ENCODE measurements at places on chromosomes 6 and 20.

DNA sequence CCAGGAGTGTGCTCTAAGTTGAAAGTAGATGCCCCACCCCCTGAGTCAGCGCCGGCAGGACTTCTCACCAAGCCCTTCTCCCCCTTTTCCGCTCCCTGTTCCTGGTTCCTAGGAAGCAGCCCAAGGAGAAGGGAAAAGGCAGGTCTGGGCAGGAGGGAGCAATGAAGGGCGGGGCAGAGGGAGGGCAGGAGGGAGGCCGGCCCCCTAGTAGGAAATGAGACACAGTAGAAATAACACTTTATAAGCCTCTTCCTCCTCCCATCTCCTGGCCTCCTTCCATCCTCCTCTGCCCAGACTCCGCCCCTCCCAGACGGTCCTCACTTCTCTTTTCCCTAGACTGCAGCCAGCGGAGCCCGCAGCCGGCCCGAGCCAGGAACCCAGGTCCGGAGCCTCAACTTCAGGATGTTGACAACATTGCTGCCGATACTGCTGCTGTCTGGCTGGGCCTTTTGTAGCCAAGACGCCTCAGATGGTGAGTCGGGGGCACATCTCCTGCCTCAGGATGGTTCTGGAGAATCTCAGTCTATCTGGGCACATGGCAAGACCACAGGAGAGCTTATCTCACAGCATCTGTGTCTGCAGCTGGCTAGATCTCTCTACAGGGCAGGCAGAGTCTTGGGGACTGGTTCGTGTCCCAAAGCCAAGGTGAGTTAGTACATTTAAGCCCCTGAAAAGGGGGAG, at the start of gene PROCR:
Gene PROCR, plus strand, starts transcription at position 320 of the 681 bp plus-strand sequence. Its CDS starts 83 bp downstream, at position 403.
- DNase-seq, result peak; percentile 51

DNA sequence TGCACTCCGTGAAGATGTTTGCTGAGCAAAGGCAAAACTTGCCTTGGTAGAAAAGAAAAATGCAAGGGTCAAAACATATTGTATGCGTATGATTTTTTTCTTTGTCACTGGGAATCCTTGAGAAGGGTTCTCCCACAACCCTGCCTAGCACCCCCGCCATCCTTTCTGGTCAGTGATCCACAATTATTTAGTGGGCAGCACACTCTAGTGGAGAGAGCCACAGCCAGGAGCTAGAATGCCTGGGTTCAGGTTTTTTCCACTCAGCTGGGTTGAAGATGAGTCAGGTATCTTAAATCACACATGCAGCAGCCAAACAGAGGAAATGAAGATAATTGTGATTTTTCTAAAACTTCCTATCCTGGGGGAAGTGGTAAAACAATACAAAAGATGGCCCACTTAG, 243.1 kb downstream of the PKHD1 start:
- DNase-seq, result no peak

DNA sequence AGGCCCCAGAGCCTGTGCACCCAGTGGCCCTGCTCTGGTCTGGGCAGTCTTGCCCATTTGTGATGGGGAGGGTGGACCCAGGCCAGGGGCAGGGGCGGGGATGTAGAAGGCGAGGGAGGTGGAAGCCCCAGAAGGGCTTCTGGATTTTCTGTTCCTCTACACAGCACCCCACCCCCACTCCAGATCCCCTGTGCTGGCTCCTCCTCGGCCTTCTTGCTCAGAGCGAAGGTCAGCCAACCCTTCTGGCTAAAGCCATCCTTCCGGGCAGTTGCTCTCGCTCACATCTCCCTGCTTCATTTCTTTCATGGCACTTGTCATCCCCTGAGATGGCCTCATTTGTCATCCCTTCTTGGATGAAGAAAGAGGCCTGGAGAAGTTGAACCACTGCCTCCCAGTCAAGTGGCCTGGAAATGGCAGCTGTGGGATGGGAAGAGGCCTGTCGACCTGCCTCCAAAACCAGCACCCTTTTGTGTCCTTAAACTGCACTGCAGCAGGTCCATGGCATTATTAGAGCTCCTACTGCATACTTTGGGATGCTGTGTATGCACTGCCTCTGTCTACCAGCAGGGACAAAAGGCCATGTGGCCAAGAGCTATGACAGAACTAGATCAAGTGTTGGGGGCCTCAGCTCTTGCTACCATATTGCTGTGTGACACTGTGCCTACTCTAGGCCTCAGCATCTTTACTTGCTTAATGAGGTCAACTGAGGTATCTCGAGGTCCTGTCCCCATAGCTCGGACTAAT, 19.9 kb downstream of the PEDS1 start:
- no peak for DNase-seq

DNA sequence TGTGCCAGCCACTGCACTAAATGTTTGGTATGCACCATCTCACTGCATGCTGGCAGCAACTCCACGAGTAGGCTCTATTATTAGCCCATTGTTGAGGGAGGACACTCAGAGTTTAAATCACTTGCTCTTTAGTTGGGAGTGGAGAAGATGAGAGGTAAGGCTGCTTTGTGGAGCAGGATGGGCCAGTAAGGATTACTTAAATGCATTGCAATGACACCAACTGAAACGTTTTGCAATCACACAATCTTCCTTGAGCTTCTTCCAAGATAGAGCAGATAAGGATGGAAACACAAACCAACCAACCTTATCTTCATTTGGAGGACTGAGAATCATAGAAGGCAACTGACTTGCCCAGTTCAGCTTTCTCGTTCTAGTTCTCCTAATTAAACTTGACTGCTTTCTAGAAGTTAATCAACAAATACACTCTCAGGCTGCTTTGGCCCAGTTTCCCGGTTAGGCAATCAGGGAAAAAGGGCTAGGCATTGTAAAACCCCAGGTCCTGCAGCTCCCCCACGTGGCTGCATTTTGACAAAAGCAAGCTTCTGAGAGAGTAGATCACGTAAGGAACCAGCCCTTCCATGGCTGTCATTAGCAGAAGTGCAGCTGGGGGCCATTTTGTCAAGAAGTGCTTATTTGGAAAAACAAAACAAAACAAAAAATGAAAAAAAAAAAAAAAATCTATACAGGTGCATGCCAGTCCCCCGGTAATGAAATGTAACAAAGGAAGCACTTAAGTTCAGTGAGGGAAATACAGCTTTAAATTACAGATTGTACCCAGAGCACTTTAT, 130.6 kb downstream of the BCAS1 start:
- peak; percentile 86 for DNase-seq

DNA sequence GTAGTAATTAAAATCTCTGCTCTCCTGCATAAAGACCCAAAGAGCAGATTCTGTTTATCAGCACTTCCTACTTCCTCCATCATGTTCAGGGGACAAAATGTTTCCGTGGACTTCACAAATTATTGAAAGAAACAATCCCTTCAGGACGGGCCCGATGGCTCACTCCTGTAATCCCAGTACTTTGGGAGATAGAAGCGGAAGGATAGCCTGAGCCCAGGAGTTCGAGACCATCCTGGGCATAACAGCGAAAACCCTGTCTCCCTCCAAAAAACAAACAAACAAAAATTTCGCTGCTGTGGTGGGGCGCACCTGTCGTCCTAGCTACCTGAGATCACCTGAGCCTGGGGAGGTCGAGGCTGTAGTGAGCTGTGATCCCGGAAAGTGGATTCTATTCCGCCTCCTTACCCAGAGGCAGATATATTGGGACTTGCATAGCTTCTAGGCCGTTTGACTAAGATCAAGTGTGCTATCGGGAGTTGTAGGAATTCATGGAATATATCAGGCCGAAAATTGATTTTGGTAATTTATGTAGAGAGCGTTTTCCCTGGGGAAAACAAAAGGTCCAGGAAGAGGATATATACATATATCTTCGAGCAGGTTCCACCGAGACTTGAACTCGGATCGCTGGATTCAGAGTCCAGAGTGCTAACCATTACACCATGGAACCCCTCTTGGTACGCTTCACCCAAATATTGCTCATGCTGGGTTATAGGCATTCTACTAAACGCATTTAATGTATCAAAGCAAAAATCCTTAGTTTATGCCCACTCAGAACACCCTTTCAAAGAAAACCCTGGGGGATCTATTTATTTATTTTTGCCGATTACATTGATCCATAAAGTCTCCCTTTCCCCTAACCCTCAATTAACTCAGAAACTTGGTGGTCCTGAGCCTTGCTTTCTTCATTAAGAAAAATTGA, 74.5 kb upstream of the ZNF184 start:
- DNase-seq, result peak; percentile 19

DNA sequence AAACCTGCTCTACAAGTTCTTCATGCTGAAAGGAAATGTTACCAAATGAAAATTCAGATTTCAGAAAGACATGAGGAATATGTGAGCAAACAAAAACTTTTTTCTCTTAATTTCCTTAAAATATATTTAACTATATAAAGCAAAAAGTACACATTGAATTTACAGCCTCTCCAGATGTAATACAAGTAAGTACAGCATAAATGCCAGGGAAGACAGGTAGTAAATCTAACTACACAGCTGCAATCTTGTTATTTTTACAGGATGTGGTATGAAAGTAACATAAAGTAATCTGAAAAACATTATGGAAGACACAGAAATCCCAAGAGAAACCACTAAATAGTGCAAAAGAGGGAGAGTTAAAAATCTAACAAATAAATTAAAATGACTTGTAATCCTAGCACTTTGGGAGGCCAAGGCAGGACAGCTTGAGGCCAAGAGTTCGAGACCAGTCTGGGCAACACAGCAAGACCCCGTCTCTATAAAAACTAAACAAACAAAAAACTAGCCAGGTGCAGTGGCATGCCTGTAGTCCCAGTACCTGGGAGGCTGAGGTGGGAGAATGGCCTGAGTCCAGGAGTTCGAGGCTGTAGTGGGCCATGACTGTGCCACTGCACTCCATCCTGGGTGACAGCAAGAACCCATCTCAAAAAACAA, 50.7 kb downstream of the FAM8A1 start:
- no peak for DNase-seq

DNA sequence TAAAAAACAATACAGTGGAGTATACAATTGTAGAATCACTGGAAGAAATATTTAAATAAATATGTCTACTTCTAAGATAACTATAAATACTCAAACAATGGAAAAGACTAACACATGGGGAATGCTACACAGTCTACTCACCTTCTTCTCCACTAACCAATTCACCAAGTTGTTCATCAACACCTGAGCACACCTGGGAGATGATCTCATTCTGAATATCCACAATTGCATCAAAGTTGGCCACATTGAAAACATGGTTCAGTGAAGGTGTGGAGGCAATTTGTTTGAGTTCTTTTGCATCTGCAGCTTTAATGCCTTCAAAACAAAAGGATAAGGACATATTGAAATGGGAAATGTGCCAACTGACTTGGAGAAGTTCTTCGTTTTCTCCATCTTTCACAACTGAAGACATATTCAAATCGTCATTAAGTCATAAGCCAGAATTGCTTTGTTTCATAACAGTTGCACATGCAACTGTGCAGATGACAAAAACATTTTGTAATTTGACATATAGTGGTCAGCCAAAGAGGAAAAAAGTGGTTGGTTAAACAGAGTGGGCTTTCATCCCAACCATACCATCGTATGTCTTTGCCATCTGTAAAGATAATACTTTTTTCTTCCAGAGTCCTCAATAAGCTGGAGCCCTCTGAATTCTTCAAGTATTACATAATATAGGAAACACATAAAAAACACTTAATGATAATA, 17.5 kb downstream of the COL12A1 start:
- DNase-seq, result no peak

- no peak for DNase-seq
Observed at GRCh38 chr20:2799688-2800520, 523 bp downstream of the CPXM1 start.

- no peak for DNase-seq
Observed at GRCh38 chr6:168027521-168027920, 30.1 kb downstream of the KIF25 start.

DNA sequence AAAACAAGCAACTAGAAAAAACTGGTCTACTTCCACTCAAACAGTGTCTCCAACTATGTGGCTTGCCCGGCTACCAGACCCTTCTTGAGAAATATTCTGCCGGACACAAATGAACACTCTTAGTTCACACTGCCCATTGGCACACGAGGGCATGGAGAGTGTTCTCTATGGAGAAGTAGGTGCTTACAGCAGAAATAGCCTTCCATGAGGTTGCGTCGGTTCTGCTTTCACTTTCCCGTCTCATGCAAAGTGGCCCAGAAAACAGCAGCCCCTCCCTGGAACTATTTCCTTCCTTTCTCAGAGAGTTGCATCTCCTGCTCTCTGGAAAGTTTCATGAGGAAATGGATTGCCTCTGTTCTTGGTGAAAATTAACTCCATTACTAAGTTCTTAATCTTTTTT, 9.5 kb upstream of the HLA-DOA start:
- no peak for DNase-seq

GRCh38 chr20:36820073-36820472, 46.5 kb upstream of the DSN1 start:
- DNase-seq, result no peak

- DNase-seq, result no peak
Observed at GRCh38 chr20:36895036-36895435, 19.1 kb downstream of the TLDC2 start.

- DNase-seq, result peak; percentile 68
Observed at GRCh38 chr6:24766680-24767462, 7.9 kb upstream of the GMNN start.

Data from SW 1271 (cell line).